ENCODE measurements at places on chromosomes 3 and 15.

- no peak for DNase-seq
These were observed 36.7 kb upstream of the LHFPL4 start for GRCh38 chr3:9590282-9590791.

GRCh38 chr3:151925876-151926275 lies 52.4 kb downstream of the SUCNR1 start:
- no peak for DNase-seq

DNA sequence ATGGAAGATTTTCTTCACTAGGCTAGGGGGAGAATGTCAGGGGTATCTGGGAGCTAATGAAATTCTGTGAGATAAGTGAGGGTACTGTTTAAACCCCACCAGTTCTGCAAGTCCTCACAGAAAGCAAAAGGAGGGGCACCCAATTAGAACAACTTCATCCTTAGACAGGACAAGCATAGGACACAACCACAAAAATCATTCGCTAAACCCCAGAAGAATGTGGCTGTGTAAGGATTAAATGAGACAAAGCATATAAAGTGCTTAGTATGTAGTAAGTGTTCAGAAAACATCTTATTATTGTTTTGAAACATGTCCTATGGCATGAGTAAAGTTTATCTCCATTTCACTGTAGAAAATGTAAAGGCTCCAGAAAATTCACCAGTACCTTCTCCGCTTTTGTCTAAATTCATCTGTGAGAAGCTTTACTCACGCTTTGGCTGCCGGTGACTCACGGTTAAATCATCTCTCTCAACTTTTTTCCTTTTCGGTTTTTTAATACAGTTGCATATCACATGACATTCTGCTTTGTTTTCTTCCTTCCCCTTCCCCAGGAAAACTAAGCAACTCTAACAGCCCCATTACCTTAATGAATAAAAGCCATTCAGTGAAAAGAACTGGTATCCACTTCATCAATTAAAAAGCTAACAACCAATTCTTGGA lies 1.7 kb downstream of the CLRN1 start:
- DNase-seq: no peak

DNA sequence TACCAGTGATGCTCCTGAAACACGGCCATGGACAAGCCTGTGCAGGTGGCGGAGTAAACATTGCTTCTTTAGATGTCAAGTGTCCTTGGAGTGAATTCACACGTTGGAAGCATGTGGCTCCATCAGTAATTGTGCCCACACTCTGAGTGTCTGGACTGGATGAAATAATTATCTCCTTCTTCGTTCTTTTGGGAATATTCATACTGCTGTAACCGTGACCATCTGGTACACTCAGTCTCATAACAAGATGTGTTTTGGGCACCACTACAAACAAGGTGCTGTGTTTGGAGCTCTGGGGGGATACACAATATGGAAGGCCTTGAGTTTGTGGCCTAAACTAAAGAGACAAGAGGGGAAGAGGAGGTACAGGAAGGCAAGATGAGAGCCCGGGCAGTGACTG lies 165.6 kb downstream of the APBA2 start:
- DNase-seq: no peak

DNA sequence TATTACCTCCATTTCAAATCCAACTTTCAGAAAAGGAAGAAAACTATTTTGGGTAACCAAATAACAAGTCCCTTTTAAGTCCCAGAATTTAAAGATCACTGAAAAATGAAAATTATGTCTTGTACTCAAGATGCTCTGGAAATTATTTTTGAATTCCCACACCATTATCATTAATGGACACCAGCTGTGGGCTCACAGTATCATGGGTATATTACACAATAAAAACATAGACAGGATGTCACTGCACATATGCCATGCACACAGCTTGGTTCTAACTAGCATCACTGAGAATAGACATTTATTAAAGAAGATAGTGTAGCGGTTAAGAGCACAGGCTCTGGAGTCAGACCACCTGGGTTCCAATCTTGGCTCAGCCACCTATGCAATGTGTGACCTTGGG lies 130.4 kb downstream of the FRMD5 start:
- DNase-seq: no peak

GRCh38 chr3:192082730-192083660 lies 622.0 kb downstream of the PYDC2 start:
- no peak for DNase-seq

DNA sequence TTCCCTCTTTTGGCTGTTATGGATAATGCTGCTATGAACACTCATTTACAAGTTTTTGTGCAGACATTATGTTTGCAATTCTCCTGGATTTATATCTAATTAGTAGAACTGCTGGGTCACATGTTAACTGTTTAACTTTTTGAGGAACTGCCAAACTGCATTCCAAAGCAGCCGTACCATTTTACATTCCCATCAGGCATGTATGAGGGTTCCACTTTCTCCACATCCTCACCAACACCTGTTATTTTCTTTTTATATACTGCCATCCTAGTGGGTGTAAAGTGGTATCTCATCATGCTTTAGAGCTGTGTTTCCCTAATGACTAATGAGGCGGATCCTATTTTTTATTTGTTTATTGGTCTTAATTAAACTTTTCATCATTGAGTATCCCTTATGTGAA lies 9.2 kb downstream of the KPNA4 start:
- DNase-seq: no peak

DNA sequence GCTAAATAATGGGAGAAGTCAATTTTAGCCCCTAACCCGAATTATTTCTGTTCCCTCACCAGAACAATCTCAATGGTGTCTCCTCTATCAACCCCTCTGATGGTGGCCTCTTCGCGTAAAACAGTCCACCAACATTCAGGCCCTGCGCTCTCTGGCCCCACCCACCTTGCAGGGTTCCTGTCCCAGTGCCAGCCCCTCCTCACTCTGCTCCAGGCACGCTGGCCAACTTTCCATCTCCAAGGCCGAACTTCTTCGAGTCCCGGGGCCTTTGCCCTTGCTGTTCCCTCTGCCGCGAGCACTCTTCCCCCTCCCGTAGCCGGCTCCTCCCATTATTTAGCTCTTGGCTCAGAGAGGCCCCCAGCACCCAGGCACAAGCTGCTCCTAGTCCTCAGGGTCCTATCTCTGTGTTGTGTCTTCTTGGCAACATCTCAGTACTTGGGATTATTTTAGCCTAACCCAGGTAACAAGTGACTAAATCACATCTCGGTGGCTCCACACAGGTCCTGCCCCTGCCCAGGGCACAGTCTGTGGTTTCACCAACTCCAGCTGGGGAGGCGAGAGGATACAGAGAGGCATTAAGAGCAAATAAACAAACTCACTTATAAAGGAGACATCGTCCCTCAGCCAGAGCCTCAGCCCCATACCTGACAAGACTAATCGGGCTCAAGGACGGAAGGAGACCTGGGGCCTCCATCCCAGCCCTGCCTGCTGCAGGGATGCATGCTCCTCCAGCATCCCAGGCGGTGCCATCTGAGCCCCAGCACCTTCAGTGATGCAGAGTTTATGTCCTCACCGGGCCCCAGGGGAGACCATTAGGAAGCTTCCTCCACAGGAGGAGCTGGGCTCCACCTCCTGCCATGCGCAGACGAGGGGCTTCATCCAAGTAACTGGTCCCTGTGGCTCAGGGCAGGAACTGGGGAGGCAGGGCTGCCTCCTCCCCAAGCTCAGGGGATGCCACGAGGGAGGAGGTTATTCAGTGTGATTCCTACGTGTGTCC lies 19.7 kb upstream of the IQSEC1 start:
- DNase-seq: no peak

DNA sequence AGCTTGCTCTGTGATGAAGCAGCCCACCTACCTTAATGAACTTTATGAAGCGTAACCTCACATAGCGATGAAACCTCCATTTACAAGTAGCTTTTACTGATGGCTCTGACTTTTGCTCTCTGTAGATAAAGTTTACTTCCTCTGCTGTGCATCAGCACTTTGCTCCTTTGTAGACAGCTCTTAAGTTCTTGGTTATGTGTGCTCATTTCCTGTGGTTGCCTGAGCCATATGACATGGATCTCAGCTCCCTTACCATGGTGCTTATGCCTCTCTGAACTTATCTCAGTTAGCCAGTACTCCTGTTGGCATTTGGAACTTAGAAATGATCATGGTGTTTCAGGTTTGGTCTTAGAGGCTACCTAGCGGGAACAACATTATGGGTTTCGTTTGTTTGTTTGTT lies 7.8 kb downstream of the MFSD1 start:
- no peak for DNase-seq

GRCh38 chr3:71868876-71869275 lies 83.9 kb upstream of the PROK2 start:
- no peak for DNase-seq

DNA sequence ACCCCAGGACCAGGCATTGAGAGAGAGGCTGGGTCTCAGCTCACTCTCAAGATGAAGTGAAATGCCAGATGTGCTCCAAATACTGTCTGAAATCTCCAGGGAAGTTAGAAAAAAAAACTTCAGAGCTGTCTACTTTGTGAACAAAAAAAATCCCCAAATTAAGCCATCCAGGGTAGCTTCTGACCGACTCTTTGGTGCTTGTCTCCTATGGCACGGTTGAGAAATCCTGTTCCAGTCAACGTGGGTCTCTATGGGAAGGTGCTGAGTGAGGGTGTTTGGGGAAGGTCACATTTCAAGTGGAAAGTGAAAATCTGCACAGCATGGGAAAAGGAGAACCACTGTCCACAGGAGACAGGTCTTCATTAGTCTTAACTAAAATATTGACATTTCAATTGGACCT lies 322.5 kb upstream of the CFAP20DC start:
- DNase-seq: no peak

- DNase-seq: no peak
These were observed 486.7 kb downstream of the IL5RA start for GRCh38 chr3:2623436-2623835.

GRCh38 chr15:81768773-81769172 lies 277.0 kb downstream of the MEX3B start:
- DNase-seq: no peak

Measured in activated CD8-positive, alpha-beta memory T cell treated with anti-CD3 and anti-CD28 coated beads for 4 hours (primary cell).